ENCODE measurements at places on chromosomes 5 and 9.

DNA sequence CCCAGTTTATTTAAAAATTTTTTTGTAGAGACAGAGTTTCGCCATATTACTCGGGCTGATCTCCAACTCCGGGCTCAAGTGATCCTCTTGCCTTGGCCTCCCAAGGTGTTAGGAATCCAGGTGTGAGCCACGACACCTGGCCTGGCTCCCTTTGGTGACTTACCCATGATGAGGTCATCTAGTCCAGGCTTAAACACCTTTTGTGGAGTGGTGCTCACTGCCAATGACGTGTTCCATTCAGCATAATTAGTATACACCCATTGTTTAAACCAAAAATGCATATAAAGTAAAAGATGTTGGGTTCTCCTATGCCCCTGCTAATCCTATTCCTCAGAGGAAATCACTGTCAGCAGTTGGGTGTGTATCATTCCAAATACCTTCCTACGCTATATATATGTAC, 91.0 kb downstream of the HSPA4 start:
- no peak for DNase-seq

DNA sequence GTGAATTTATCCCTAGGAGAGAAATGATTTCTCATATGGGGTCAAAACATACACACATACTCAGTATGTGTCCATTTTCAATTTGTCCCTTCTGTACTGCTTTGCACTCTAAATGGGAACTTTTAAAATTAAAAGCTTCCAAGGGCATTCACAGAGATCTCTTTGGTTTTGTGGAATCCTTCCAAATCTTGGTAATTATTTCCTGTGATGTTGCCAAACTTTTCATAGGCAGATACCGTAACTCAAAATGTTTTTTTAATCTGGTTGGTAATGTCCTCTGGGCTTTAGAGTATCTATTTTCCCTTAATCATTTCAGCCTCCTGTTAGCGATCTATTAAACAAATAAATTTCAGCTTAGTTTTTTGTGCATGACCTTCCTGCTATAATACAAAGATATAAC, 282.4 kb downstream of the ARHGEF28 start:
- no peak for DNase-seq

- DNase-seq: no peak
Observed at GRCh38 chr5:177588413-177588909, 3.5 kb upstream of the TMED9 start.

DNA sequence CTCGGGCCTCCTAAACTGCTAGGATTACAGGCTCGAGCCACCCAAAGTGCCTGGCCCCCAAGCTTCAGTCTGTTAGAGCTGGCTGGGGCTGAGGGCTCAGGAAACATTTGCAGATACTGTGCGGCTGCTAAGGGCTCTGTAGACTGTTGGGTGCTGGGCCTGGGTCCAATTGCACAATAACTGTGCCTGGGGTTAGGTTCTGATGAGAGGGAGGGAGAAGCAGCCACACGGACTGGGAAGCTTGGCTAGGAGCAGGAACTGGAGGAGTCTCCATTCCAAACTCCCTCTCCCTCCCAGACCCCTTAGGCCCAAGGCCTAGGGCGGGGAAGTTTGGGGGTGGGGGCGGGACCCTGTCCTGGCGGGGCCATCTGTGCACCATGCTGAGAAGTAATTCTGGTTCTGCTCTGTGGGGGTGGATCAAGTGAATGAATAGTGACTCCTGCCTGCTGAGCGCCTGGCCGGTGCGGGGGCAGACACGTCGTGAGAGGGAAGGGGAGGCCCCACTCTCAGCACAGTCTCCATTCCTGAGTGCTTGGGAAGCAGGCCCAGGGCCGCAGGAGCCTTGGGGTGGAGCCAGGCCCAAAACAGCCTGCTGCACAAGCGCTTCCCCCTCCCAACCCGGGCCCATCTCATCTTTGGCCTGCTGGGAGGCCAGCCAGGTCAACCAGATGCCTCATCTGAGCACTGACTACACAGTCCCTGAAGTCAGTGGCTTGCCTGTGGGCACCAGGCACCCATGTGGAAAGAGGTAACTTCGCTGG, 1.5 kb downstream of the ASS1 start:
- no peak for DNase-seq

DNA sequence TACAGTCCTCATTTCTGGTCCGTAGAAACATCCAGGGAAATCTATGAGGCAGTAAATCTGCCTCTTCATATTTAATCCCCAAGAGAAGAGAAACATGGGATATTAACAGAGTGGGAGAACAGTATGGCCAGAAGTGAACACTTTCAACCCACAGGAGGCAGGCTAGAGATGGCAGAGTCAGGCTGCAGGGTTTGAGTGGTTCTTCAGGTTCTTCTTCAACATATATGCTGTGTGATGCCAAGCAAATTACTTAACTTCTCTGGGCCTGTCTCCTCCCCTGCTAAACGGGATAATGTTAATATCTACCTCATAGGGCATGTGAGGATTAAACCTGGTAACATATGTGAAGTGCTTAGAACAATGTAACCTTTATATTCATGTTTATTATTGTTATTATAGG, 321.8 kb downstream of the PSAT1 start:
- DNase-seq: no peak

- DNase-seq: no peak
Observed at GRCh38 chr5:39175273-39175955, 43.9 kb downstream of the FYB1 start.

- DNase-seq: no peak
Observed at GRCh38 chr5:144335561-144335960, 164.9 kb downstream of the KCTD16 start.

GRCh38 chr5:109690975-109691574, 1.3 kb downstream of the MAN2A1 start:
- DNase-seq: peak; percentile 6

DNA sequence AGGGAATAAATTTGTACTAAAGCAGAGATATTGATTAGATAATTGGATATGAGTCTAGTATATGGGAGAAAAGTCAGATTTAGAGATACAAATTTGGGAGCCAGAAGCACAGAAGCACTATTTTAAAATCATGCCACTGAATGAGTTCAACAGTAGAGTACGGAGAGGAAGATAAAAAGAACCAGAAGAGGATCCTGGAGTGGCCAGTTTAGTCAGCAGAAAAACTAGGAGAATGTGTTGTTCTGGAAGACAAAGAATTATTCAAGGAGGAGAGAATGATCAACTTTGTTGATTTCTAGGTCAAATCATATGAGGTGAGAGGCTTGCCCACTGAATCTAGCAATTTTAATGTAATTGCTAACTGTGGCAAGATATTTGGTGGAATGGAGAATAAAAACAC, 67.0 kb downstream of the NIPBL start:
- DNase-seq: no peak

- no peak for DNase-seq
Observed at GRCh38 chr5:99349787-99350186, 421.0 kb upstream of the CHD1 start.

GRCh38 chr5:116448450-116448849, 126.2 kb downstream of the SEMA6A start:
- DNase-seq: no peak

DNA sequence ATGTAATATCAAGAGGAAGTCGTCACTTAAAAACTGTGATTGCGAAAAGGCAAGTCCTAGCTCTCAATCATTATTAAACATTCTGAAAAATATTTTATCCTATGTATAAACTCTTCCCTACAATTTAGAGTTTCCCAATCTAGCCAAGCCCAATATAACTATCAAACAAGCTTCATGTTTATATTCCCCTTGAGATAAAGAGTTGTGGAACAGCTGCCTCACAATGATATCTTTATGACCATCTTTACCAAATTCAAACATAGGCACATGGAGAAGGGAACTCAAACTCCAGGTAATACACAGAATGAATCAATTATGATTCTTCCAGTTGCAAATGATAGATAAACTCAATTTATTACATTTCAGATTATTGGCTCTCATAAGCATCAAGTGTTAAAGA, 1468.7 kb downstream of the EFNA5 start:
- no peak for DNase-seq

- DNase-seq: no peak
Observed at GRCh38 chr9:72363236-72363635, 1.8 kb downstream of the ZFAND5 start.

DNA sequence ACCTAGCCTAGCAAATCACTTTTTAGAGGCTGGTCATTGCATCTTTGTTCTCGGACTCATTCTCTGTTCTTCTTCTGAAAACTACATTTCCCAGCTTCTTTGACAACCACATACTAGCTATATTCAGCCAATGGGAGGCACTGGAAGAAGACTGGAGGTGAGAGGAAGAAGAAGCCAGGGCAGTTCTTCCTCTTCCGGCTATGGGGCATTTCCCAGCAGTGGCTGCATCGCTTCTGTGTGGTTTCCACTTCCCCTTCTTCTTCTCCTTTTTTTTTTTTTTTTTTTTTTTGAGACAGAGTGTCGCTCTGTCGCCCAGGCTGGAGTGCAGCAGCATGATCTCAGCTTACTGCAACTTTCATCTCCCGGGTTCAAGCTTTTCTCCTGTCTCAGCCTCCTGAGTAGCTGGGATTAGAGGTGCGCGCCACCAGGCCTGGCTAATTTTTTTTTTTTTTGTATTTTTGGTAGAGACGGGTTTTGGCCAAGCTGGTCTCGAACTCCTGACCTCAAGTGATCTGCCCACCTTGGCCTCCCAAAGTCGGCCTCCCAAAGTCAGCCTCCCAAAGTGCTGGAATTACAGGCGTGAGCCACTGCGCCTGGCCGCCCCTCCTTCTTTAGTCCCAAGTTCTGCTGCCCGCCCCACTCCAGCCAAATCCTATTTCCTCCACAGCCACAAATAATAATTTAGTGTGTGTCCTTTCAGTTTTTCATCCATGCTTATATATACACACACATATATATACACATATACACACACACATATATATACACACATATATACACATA, 6.9 kb upstream of the UBAP1 start:
- DNase-seq: no peak

DNA sequence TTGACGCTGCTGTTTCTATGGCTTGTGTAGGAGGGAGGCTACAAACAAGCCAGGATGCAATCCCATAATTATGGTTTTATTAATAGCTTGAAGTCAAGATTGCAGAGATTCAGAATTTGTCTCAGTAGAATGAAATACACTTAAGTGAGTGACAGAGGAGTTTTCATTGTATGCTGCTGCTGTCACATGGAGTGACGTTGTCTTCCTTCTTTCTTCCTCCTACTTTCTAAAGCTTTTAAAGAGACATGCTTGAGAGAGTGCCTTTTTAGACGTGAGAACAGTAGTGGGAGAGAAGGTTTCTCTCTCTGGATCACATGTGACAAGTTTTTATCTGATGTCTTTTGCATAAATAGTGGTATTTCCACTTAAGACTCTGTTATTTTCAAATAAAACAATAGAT, 48.9 kb downstream of the MACIR start:
- no peak for DNase-seq

DNA sequence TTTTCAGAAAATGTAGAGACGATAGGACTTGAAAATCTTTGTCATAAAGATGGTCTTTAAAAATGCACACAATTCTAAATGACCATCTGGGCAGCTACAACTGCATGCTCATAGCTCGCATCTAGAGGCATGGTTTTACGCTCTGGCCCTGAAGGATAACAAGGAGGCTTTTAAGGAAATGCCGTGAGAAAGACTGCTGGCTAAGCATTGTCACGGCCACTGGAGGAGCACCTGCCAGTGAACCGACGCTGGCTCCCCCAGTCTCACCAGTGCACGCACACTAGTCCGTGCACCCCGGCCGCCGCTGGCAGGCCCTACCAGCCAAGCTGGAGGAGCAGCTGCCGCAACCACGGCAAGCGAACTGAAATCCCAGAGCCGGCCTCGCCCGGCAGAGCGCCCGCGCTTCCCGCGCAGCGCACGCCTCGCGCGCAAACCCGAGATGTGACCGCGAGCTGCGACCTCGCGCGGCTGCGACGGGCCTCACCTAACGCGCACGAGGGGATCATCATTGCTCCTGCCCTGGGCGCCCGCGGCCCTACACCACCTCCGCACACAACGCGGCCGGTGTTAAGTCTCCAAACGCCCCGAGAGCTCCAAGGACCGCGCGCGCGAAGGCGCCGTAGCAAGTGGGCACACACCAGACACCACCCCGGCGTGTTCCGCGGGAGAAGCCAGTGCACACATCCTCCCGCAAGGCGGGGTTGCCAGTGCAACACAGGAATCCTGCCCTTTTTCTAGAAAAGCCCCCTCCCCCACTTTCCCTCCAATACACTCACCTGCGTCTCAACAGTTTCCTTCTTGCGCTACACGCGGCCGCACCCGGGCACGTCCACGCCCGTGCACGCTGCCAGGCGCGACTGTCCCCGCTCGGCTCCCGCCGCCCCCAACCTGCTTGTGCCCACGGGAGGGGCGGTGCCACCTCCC, 5.3 kb downstream of the ELAVL2 start:
- DNase-seq: no peak

GRCh38 chr9:100355561-100355960, 2.8 kb upstream of the TEX10 start:
- DNase-seq: no peak

- DNase-seq: no peak
Observed at GRCh38 chr9:127805620-127806019, 2.9 kb downstream of the FPGS start.

- DNase-seq: no peak
Observed at GRCh38 chr9:136597141-136597885, 51.5 kb upstream of the NOTCH1 start.

DNA sequence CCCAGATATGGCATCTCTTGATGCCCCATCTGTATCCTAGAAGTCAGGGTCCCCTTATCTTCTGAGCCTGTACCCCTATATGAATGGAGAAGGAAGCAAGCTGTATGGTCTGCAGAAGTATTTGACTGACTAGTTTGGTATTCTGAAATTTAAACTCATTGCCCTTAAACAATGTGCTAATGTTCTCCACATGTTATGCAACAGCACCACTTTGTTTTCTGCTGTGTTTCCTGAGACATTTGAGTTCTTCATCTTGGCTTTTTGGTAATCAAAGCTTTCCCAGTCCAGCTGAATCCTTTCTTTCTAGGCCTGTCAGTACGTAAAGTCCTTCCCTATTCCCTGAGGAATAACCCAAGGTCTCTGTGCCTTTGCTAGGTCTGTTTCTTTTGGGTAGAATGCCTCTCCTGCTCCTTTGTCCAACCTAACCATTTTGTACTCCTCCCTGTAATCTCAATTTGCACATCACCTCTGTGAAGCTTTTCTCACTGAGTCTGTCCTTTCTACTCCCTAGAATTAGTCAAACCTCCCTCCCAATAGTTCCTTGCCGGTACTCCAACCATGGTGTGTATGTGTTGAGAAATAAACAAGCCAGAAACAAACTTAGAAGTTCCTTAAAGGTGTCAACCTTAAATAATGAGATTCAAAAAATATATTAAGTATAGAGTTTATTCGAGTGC, 72.1 kb upstream of the HSPB3 start:
- DNase-seq: no peak

GRCh38 chr9:136407911-136408310, 2.5 kb downstream of the ENTR1 start:
- DNase-seq: no peak
